NCI-H2227 treated with DMSO at 0.1 percent for 48 hours (cell line): ENCODE measurements at places on chromosomes 4 and X.
A peak's percentile ranks its signal among the peaks of the same experiment; 100 is the strongest.

DNA sequence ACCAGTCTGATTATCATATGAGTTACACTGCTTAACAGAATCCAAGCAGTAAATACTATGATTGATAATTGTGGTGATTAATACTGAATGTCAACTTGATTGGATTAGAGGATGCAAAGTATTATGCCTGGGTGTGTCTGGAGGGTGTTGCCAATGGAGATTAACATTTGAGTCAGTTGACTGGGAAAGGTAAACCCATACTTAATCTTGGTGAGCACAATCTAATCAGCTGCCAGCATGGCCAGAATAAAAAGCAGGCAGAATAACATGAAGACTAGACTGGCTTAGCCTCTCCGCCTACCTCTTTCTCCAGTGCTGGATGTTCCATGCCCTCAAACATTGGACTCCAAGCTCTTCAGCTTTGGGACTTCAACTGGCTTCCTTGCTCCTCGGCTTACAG, 961.3 kb downstream of the ADGRL3 start:
- DNase-seq, result no peak

GRCh38 chr4:25590171-25590570, 65.5 kb upstream of the SLC34A2 start:
- no peak for DNase-seq

DNA sequence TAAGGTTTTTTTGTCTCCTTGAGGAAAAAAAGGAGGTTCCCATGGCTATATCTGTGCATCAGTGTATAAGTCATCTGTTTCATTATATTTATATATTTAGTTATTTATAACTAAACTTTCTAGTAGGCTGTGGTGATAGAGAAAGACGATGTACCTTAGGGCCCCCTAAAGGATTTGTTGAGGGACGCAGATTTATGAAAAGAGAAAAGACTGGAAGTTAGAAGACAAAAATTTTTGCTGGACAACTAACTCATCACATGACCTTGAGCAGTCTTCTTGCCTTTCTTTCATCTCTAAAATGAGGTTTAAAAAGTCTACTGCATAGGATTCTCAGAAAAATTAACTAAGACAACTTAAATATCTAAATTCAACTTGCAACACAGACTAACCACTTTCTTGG, 6.1 kb downstream of the GASK1B start:
- DNase-seq, result no peak

GRCh38 chrX:150975655-150976390, 7.3 kb upstream of the HMGB3 start:
- no peak for DNase-seq

- DNase-seq, result no peak
Measured at GRCh38 chr4:183789657-183790056, 115.5 kb upstream of the STOX2 start.

- no peak for DNase-seq
Measured at GRCh38 chr4:55069248-55069647, 56.1 kb downstream of the KDR start.

GRCh38 chr4:129350834-129351721, 255.1 kb downstream of the C4orf33 start:
- peak; percentile 72 for DNase-seq

DNA sequence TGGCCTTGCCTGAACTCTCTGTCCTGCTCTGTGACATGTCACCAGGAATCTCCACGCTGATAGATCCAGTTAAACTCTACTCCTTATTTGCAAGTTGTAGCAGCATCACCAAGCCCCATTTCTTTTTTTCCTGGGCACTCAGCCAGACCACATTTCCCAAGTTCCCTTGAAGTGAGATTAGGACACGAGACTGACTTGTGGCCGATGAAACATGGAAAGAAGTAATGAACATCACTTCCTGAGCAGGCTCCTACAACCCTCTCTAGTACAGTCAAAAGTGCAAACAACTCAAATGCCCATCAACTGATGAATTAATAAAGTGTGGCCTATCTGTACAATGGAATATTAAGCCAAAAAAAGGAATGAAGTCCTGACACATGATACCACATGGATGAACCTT, 74.6 kb downstream of the MAP3K15 start:
- DNase-seq, result no peak

- DNase-seq, result no peak
Measured at GRCh38 chr4:134632056-134632455, 430.5 kb upstream of the PABPC4L start.

- no peak for DNase-seq
Measured at GRCh38 chrX:31993637-31994036, 921.8 kb upstream of the FTHL17 start.

DNA sequence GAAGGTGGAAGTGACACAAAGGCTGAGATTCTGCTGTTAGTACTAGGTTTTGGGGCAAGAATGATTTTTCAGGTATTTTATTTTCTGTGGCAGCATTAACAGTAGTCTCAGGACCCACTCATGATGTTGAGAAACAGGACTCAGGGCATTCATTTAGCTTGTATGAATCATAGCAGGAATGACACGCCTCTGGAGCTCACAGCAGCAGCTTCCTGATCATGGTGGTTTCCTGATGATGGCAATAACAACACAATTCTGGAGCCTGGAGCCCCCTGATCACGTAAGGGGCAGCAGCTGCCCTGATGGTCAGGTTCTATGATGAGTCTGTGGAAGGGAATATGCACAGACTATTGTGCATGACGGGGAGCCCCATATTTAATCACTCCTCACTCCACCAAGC, 47.0 kb downstream of the TASL start:
- DNase-seq, result no peak

DNA sequence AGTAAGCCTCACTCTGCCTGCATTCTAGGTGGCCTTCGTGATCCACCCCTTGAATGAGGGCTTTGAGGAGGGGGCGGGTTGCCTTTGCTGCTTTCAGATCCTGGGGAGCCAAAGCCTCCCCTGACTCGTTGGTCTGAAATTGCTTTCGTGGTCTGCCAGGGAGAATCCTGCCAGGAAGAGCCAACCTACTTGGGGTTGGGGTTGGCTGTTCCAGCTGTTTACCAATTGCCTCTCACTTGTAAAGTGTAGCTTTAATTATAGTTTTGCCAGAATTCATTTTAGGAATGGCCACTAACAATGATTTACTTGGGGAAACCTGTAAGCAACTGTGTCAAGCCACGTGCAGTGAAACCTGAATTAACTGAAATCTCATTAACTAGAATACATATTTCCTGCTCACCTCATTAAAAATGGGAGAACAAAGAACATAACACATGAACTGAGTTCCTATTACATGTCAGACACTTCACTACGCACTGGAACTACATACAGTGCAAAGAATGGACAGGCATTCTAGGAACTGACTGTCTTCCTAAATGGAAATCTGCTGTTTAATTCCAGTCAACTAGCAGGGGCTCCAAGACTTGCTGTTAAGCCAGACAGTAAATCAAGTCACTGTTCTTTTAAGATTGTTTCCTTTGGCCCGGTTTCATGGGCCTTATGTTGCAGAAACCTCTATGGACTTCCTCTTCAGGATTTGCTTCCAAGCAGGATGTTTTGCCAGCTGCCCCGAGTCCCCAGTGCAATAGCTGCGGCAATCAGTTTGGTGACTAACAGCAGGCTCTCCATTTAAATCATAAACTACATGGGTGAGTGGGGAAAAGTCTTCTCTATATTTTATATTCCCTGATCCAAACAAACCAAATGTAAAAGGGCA, 16.4 kb upstream of the NKRF start:
- DNase-seq, result peak; percentile 18

- no peak for DNase-seq
Measured at GRCh38 chr4:153181293-153181692, 22.9 kb upstream of the TRIM2 start.

DNA sequence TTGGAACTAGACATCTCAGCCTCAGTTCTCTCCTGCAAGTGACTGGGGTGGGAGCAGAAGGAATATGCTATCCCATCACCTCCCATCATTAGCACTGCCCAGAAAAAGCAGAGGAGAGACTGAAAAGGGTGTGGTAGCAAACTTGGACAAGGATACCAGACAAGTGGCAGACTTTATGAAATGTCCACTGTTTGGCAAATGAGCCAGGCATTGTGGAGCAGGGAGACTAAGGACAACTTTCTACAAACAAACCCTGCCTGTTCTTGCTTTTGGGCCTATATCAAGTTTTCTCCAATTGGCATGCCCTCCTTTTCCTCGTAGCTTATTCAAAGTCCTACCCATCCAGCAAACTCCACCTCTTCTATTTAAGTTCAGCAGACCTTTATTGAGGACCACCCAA, 41.6 kb downstream of the ZCCHC12 start:
- no peak for DNase-seq

- no peak for DNase-seq
Measured at GRCh38 chr4:147233-147632, 22.9 kb downstream of the ZNF718 start.

- no peak for DNase-seq
Measured at GRCh38 chr4:150098214-150098613, 20.0 kb downstream of the DCLK2 start.

DNA sequence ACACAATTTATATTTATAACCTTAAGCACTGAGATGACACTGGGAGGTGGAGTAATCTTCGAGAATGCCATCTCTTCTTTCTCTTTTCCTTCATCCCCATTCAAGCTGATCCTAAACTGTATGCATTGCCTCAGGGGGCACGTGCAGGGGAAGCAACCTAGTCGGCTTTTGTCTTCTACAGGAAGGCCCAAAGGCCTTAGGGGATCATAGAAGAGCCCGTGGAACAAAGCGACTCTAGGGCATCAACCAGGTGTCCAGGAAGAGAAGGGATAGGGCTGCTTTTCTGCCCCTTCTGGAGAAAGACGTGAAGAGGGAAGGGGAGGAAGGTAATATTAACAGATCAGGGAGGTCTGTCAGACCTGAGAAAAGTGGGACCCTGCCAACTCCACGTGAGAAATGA, 6.9 kb upstream of the TLR8 start:
- DNase-seq, result no peak

- DNase-seq, result no peak
Measured at GRCh38 chr4:80075995-80076675, 3.1 kb upstream of the ANTXR2 start.

- DNase-seq, result no peak
Measured at GRCh38 chr4:112813790-112814189, 176.8 kb downstream of the LARP7 start.

- DNase-seq, result no peak
Measured at GRCh38 chrX:132059973-132060540, 37.0 kb downstream of the STK26 start.

GRCh38 chr4:119521268-119521667, 107.3 kb downstream of the PDE5A start:
- DNase-seq, result no peak

- DNase-seq, result no peak
Measured at GRCh38 chr4:147362938-147363337, 118.0 kb upstream of the EDNRA start.

- DNase-seq, result no peak
Measured at GRCh38 chrX:12790885-12791256, 341 bp upstream of the PRPS2 start.

GRCh38 chrX:109872021-109872732, 130.7 kb upstream of the TMEM164 start:
- DNase-seq, result no peak

DNA sequence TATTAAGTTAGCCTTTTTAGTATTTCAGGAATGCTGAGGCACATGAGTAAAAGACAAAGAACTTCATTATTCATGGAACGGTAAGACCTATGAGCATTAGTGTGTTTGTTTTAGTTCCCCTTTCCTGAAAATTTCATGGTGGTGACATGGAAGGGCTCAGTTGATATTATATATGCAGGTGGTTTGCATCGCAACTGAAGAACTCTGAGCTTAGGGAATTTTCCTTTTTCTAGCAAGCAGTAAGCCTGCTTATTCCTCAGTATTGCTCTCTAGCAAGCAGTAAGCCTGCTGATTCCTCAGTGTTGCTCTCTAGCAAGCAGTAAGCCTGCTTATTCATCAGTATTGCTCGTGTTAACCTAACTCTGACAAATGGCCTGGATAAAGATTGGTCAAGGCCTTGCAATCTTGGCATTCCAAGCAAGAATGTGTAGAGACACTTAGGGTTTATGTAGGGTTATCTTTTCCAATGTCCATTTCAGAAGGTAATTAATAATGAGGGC, 37.7 kb upstream of the MAGEB18 start:
- no peak for DNase-seq

GRCh38 chr4:2484993-2485392, 16.1 kb downstream of the RNF4 start:
- no peak for DNase-seq

GRCh38 chr4:41602113-41602512, 64.2 kb downstream of the LIMCH1 start:
- no peak for DNase-seq

GRCh38 chrX:13815664-13816063, 1.2 kb downstream of the GPM6B start:
- no peak for DNase-seq

DNA sequence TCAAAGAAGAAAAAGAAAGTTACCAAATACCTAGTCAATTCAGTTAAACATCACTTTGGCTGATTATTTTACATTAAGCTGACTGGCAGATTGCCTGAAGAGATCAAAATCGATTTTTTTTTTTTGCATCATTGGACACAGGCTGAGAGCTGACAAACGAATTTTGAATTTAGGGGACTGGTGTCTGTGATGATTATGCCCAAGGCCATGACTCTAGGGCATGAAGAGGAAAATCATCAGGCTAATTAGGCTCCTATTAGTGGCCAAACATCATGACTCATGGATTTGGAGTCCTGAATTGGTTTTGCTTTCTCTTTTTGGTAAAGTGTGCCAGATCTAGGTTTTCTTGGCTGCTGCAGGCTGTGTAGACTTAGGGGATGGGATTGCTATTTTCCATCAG, 829.3 kb upstream of the LCORL start:
- DNase-seq, result no peak

DNA sequence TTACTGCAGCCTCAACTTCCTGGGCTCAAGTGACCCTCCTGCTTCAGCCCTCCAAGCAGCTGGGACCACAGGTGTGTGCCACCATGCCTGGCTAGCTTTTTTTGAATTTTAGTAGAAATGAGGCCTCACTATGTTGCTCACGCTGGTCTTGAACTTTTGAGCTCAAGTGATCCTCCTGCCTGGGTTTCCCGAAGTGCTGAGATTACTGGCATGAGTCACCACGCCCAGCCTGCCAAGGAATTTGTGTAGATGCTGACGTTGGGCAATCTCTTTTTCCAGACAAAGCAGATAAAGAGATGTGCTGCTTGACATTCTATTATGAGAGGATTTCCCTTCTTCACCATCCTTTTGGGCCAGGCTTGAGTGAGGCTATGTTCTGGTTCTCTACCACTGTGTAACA, 254.5 kb upstream of the RPS6KA3 start:
- no peak for DNase-seq

GRCh38 chrX:151393514-151393913, 3.5 kb upstream of the VMA21 start:
- peak; percentile 44 for DNase-seq

DNA sequence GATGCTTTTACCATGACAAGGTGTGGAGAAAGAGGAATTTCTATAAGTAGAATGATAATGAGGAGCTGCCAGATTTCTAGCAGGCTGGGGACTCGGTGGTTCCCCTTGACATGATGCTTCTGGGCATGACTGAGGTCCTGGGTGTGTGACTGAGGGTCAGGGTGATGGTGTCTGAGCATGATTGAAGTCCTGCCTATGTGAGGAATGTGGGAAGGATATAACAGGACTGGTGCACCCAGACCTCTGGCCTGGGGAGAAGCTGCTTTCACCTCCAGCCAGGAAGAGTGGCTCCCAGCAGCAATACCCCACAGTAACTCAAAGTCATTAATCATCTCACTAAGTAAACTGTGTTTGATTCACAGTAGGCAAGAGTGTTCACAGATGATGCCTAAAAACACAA, 17.4 kb downstream of the SORBS2 start:
- no peak for DNase-seq
